ENCODE measurements at places on chromosomes 1 and 21. TPM values are rescaled to one million over a fixed set of nuclear protein-coding genes. Genes with fewer than 3 reads are reported as not detected.

The TNFRSF25 gene
- 137 TPM for total RNA-seq

The EXTL1 gene
- not detected for total RNA-seq

- no peak within 1 kb of the TSS for H3K4me3 ChIP-seq
- no peaks in the 10 kb centered on the region for H3K27me3 ChIP-seq
- peak within 1 kb of the TSS; percentile 26 for H3K27ac ChIP-seq
- H3K36me3 ChIP-seq = peaks cover 4% of the 10 kb centered on the region
- H3K4me1 ChIP-seq = peaks cover 12% of the 10 kb centered on the region
- no peak for DNase-seq
Measured at GRCh38 chr1:150808121-150808520, at the start of gene CTSK. Gene CTSK, minus strand, starts transcription at chr1:150808260. Its CDS starts 1,455 bp downstream, at chr1:150806805.

The PTP4A2 gene
- total RNA-seq = 363 TPM

The MAP10 gene
- 4.0 TPM for total RNA-seq

DNA sequence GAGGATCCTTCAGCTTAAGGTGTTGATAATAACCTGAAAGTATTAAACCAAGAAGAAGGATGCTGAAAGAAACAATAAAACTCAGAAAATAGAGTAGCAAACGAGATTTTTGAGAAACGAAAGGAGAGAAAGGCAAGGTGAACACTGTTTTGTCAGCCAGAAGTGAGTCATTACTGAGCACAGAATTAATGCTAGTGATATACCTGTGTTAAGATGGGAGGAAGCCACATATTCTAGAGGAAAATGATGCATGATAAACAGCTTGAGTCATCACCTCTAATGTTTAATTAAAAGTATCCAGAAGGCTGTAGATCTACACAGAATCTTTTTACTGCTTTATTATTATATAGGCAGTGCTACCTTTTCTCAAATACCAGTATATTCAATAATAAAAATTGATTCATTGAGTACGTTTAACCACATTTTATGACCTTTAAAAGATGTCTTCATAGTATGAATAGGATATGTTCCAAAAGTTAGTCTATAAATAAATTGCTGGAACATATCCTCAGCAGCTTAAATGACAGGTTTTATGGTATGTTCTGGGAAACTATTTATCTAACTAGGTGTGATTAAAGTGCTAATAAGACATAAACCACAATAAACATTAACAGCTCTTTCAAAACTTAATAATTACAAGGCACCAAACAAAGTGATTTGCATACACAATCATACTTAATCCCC is 10.3 kb downstream of the SH3GLB1 start:
- H3K27ac ChIP-seq = no peak overlapping the region
- peaks cover 11% of the 10 kb centered on the region for H3K4me1 ChIP-seq
- peaks cover 13% of the 10 kb centered on the region for H3K36me3 ChIP-seq
- no peak for DNase-seq
- H3K4me3 ChIP-seq = no peak overlapping the region

DNA sequence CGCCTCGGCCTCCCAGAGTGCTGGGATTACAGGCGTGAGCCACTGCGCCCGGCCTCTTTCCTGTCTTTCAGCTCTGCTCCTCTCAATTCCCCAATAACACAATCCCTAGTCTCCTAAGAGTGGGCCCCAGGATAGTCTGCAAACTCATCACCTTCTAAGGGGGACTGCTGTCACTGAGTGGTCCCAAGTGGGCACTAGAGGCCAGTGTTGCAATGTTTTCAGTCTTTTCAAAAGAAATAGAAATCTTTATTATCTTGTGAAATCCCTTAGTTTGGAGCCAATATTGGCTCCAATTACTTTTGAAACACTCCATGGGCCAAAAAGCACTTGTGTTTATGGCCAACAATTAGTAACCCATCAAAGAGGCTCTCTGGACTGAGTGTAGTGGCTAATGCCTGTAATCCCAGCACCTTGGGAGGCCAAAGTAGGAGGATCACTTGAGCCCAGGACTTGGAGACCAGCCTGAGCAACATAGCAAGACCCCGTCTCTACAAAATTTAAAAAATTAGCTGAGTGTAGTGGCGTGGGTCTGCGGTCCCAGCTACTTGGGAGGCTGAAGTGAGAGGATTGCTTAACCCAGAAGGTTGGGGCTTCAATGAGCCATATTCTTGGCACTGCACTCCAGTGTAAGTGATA is 28.6 kb upstream of the ZNF697 start:
- DNase-seq = no peak
- H3K27ac ChIP-seq = no peak overlapping the region
- H3K4me1 ChIP-seq = peaks cover 5% of the 10 kb centered on the region
- H3K36me3 ChIP-seq = no peaks in the 10 kb centered on the region
- H3K4me3 ChIP-seq = no peak overlapping the region

DNA sequence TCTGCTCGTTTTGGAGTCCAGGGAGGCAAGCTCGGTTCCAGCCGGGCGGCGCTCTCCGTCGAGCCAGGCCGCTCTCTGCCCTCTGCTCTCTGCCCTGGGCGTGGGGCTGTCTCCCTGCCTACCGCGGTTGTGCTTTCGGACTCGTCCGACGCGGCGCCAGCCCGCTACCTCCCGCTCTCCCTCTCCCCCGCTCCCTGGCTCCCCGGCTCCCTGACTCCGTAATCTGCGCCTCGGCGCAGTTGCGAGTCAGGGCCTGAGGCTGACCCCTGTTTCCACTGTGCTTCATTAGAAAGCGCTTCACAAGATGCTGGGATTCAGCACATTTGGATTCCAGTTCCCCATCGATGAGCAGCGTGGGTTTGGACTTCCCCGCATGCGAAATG is 2.2 kb downstream of the SOX13 start:
- H3K36me3 ChIP-seq = no peaks in the 10 kb centered on the region
- H3K4me1 ChIP-seq = peaks cover 12% of the 10 kb centered on the region
- no peak for DNase-seq
- peaks cover 77% of the 10 kb centered on the region for H3K27me3 ChIP-seq
- peak overlapping the region; percentile 67 for H3K4me3 ChIP-seq

- H3K36me3 ChIP-seq = peaks cover 5% of the 10 kb centered on the region
- no peak overlapping the region for H3K4me3 ChIP-seq
- no peak overlapping the region for H3K27ac ChIP-seq
Measured at GRCh38 chr1:116835161-116835560, 74.6 kb upstream of the PTGFRN start.

The LRRC42 gene
- total RNA-seq = 20.2 TPM

DNA sequence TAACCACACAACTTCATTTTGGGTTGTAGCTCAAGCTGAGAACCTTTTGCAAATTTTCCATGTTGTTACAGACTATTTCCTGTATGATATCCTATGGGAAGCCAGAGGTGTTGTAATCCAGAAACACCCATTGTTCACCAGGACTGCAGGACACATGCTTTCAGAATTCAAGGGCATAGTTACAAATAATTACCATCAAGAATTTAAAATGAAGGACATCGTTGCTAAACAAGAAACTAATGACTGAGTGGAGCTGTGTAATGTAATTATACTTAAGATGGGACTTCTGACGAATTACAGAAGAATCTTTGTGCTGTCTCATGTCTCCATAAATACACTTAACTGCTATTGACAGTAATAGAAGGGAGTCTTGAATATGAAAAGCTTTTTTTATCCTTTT is 47.6 kb upstream of the HOOK1 start:
- H3K27ac ChIP-seq = no peak overlapping the region
- H3K4me1 ChIP-seq = peaks cover 9% of the 10 kb centered on the region
- H3K36me3 ChIP-seq = peaks cover 2% of the 10 kb centered on the region
- H3K27me3 ChIP-seq = no peaks in the 10 kb centered on the region
- DNase-seq = no peak
- H3K4me3 ChIP-seq = no peak overlapping the region

DNA sequence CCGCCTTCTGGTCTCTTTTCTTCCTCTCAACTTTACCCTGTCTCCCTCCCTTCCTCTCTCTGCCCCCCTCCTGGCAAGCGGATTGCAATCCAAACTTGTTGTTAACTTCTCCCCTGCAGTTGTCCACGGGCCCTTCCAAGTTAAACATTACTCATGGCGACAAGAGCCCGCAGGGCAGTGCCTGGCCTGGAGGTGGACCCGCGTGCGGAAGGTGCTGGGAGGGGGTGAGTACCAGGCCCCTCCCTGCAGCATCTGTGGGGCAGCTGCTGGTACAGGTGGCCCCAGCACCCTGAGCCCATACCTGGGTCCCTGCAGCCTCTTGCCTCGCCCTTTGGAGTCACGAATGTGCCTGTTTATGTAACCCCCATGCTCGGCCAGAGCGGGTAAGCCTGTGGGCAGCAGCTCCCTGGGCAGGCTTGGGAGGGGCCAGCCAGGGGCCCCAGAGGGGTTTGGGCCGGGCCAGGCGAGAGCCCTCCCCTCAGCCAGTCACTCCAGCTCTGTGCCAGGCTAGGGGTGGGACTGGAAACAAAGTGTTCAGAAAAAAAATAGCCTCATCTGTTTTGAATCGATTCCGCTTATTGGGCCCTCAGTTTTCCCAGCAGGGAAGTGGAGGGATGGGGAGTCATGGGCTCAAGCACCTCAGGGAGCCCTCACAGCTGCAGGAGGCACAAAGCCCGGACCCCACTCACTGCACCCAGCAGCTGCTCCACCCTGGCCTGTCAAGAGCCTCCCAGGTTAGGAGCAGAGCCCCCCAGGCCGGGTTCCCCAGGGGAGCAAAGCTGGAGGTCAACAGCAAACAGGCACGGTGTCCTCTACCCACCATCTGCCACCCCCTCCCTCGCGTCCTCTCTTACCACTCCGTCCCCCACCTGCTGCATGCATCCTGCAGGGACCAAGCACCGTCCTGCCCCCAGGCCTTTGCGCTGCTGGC is 14.0 kb upstream of the FAAP20 start:
- no peaks in the 10 kb centered on the region for H3K36me3 ChIP-seq
- DNase-seq = no peak
- H3K4me1 ChIP-seq = peaks cover 3% of the 10 kb centered on the region
- H3K27ac ChIP-seq = no peak overlapping the region

GRCh38 chr1:54980528-54981241 is at the start of gene TMEM61:
Gene TMEM61, plus strand, starts transcription at chr1:54980628. Its CDS starts 438 bp downstream, at chr1:54981066.
- H3K27ac ChIP-seq = no peak within 1 kb of the TSS
- no peaks in the 10 kb centered on the region for H3K36me3 ChIP-seq
- H3K4me1 ChIP-seq = no peaks in the 10 kb centered on the region
- no peak for DNase-seq

DNA sequence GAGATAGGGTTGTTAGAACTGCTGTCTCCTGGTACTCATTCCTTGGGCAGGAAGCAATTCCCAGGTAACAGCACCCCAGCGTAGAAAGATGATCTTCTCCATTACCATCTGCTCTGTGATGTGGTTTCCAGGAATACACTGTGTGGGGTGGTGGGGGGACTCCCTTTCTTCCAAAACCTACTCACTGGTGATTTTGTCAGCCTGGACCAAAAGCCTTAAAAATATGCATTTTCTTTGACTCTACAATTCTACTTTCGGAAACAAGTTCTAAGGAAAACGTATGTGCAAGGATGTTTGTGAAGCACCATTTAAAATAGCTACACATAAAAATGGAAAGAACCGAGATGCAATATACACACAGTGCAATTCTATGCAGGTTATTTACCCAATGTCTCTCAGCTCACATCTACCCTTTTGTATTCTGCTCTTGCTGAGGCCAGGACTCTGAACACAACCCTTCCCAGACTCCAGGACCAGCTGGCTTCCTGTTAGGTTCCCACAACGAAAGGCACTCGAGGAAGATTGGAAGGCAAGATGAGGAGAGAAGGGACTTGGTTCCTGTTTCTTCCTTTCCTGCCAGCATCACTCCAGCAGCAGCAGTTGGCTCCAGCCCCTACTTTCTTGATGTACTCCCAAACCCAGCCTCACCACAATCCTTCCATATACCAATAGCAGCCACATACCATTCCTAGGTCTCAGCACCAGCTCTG is 33.0 kb upstream of the GJB5 start:
- no peak overlapping the region for H3K4me3 ChIP-seq
- H3K4me1 ChIP-seq = no peaks in the 10 kb centered on the region
- no peaks in the 10 kb centered on the region for H3K36me3 ChIP-seq
- H3K27ac ChIP-seq = no peak overlapping the region
- peaks cover 24% of the 10 kb centered on the region for H3K27me3 ChIP-seq

The PER3 gene
- 3.3 TPM for total RNA-seq

DNA sequence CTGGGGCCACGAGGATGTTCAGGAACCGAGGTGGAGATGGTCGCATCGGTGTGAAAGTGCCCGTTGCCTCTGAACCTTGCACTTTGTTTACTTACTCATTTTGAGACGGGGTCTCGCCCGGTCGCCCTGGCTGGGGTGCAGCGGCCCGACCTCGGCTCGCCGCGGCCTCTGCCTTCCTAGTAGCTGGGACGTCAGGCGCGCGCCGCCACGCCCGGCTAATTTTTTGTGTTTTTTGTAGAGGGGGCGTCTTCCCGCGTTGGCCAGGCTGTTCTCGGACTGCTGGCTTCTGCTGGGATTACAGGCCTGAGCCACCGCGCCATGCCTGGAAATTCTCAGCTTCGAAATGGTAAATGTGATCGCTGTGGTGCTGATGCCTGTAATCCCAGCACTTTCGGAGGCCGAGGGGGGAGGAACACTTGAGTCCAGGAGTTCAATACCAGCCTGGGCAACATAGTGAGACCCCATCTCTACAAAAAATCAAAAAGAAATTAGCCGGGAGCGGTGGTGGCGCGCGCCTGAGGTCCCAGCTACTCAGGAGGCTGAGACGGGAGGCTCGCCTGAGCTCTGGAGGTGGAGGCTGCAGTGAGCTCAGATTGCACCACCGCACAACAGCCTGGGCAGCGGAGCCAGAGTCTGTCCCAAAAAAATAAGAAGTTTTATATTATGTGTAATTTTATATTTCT is 684 bp upstream of the MRPL20 start:
- no peaks in the 10 kb centered on the region for H3K27me3 ChIP-seq
- DNase-seq = no peak
- H3K36me3 ChIP-seq = peaks cover 13% of the 10 kb centered on the region

DNA sequence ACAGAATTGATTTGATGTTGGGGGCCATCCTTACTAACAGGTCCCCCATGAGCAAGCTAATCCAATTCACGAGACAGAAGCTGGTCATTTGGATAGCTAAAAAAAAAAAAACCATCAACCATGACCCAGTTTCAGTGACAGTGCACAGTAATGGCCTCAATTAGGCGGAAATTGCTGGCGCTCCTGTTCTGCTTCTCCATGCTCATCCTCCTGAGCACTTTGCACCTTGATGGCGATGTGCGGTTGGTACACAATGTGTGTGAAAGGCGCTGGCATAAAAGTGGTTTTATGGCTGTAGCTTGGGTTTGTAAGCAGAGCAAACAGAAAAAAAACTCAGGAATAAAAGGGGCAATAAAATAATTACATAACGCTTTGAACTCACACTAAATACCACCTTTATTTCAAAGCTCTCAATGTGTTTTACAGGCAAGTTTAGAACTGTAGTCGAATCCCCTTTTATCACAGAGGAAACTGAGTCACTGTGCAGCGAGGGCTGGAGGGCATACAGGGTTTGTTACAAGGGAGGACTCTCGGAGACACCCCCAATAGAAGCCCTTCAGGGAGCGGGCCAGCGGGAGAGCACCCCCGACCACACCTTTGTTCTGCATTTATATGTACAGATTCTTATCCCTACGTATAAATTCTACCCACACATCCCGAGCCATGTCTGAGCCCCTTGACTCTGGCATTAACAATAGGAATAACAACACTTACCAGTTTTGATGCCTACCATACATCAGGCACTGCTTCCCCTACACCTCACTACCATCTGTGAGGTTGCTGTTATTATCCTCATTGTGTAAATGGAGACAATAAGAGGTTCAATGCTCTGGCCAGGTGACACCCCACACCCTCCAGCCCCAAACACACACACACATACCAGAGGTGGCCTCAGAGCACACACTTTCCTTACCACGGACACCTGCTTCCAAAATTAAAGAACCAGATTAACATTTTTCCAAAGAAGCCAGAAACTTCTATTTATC is 213.5 kb upstream of the IRF2BP2 start:
- peaks cover 7% of the 10 kb centered on the region for H3K4me1 ChIP-seq
- DNase-seq = no peak
- peaks cover 2% of the 10 kb centered on the region for H3K36me3 ChIP-seq
- peaks cover 7% of the 10 kb centered on the region for H3K27me3 ChIP-seq

GRCh38 chr1:179757933-179758332 is 14.8 kb downstream of the FAM163A start:
- H3K4me1 ChIP-seq = no peaks in the 10 kb centered on the region
- no peaks in the 10 kb centered on the region for H3K36me3 ChIP-seq
- no peak overlapping the region for H3K4me3 ChIP-seq
- DNase-seq = no peak
- H3K27ac ChIP-seq = no peak overlapping the region
- H3K27me3 ChIP-seq = peaks cover 14% of the 10 kb centered on the region

All from activated naive CD8-positive, alpha-beta T cell treated with anti-CD3 and anti-CD28 coated beads, Interleukin-2, amount 10 ng/mL, durations not matched to agents 7 days and 5 days (primary cell).